ENCODE measurements at places on chromosomes 11 and 22.

DNA sequence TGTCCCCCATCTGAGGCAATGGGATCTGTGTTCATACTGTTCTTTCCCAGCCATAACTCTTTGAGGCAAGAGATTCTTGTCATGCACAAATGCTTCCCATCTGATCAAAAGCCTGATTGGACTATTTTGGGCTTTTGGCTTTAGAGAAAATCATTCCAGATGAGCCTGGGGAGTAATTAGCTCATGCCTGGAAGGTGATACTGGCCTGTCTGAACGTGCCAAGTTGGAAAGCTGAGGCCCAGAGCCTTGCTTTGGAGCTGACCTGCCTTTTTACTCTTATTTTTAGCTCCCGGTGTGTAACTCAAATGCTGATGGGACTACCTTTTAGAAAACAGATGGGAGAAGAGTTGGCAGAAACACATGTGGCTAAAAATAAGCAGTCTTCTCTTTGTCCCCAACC is 105.0 kb downstream of the DBX1 start:
- DNase-seq = no peak

DNA sequence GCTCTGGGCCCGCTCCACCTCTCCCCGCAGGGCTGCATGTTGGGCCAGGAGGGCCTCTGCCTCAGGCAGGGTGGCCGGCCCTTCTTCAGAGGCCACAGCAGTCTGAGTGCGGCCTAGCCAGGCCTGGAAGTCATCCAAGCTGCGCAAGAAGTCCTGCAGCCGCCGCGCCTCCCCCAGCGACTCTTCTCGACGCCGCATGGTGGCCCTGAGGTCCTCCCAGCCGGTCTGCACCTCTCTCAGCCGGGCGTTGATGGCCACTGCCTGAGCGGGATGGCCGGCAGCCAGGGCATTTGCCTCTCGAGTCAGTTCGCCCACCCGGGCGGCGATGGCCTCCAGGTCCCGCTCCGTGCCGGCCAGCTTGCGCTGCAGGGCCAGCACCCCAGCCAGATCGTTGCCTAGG is 23.1 kb upstream of the RBM4B start:
- DNase-seq = no peak

- no peak for DNase-seq
These were observed 12.9 kb upstream of the FAT3 start for GRCh38 chr11:92211576-92212167.

- peak; percentile 24 for DNase-seq
These were observed 657 bp downstream of the IGHMBP2 start for GRCh38 chr11:68904248-68904847.

- DNase-seq = no peak
These were observed 809.1 kb downstream of the BRD1 start for GRCh38 chr22:49018601-49019000.

- DNase-seq = no peak
These were observed 141.4 kb downstream of the NTM start for GRCh38 chr11:131511794-131512193.

DNA sequence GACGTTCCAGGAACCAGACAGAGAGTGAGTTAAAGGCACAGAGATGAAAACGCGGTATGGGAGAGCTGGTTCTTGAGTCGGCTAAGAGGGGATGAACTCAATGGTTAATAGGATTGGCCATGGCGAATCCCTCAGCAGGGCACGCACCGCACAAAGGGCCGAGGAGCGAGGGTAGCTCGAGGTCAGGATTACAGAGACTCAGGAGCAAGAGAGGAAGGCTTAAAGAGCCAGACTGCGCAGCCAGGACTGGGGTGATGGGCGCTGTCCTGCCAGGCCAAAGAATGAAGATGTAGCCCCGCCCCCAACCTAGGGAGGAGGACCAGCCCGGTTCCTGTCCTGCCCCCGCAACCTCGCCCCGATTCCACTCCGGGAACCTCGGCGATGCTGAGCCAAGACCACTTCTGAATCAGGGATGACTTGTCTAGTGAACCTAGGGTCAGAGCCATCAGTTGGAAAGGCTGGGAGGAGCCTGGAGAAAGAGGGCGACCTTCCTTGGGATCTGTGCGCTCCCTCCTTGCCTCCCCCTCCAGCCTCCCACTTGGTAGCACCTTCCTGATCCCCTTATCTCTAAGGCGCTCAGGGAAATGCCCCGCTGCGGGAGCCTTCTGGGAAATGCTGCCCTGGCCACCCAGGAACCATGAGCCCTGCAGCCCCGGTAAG is at the start of gene PLEKHB1:
Gene PLEKHB1, plus strand, starts transcription at position 610 of the 660 bp plus-strand sequence. Its CDS starts 28 bp downstream, at position 638.
- DNase-seq = no peak

GRCh38 chr22:41096841-41097240 is 4.4 kb downstream of the EP300 start:
- DNase-seq = no peak

DNA sequence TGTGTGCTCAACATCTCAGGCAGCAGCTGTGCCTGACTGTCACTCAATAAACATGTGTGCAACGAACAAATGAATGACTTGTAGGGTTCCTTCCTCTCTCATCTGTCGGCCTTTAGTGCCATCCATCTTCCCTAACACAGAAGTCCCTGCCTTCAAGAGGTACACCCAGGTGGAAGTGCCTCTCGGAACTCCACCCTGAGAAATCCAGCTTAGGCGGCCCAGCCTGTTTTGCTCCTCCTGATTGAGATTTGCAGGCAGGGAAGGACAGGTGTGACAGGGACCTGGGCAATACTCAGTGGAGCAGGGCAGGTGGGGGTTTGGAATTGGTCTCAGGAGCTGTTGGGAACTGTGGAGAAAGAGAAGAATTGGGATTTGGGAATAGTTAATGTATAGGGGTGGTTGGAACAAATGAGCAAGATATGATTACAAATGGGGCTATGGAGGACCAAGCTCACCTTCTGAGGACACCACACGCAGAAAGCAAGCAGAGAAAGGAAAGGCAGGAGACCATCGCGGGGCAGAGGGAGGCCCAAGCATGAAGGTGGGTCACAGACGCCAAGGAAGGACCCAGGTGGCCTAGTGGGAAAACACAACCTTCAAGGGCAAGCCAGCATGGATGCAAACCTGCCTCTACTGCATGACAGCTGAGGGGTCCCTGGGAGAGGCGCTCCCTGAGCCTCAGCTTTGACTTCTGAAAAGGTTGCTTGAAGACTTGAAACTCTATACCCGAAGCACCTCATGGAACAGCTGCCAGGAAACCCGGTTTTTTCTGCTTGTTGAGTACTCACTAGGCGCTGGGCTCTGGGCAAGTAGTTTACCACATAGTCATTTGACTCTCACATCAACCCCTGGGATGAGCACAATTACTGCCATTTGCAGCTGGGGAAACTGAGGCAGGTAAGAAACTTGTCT is 40.9 kb upstream of the ANO1 start:
- no peak for DNase-seq

- DNase-seq = no peak
These were observed 50.3 kb downstream of the CLMP start for GRCh38 chr11:123144707-123145106.

DNA sequence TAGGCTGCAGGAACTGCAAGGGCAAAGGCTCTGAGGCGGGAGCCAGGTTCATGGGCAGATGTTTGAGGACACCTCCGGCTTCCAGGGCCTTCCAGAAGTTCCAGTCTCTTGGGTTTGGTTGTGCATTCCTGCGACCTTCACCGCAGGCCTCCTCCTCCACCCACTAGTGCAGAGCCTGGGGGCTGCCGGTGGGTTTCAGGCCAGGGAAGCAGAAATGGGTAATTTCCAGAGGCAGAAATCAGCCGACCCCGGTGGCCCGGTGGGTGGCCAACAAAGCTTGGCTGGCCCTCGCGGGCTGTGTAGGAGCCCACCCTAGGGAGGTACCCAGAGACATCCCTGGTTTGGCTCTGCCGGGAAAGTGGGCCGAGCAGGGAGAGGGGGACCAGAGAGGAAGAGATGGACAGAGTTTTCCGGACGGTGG is 417 bp upstream of the PHETA2 start:
- no peak for DNase-seq

- DNase-seq = peak; percentile 39
These were observed 117.4 kb upstream of the BID start for GRCh38 chr22:17891481-17892167.

GRCh38 chr11:88308576-88308975 is 29.0 kb downstream of the CTSC start:
- no peak for DNase-seq

GRCh38 chr11:81892770-81893635 is 840.7 kb downstream of the FAM181B start:
- no peak for DNase-seq

DNA sequence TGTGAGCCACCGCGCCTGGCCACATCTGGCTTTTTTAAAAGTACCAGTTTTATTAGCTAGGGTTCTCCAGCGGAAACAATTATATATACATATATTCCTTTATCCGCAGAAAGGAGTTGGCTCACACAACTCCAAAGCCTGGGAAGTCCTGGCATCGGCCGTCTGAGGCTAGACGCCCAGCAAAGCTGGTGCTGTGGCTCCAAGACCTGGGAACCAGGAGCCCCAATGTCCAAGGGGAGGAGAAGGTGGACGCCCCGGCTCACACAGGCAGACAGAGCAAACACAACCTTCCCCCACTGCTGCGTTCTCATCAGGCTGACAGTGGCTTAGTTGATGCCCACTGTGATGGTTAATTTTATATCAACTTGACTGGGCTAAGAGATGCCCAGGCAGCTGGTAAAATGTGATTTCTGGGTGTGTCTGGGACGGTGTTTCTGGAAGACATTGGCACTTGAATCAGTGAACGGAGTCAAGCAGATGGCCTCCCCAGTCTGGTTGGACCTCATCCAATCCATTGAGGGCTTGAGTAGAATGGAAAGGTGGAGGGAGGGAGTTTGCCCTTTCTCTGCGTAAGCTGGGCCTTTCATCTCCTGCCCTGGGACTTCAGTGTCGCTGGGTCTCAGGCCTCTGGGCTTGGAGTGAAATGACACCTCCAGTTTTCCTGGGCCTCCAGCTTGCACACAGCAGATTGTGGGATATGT is 904.4 kb downstream of the BRD1 start:
- no peak for DNase-seq

GRCh38 chr11:24496386-24496735 is 492 bp upstream of the LUZP2 start:
- no peak for DNase-seq

DNA sequence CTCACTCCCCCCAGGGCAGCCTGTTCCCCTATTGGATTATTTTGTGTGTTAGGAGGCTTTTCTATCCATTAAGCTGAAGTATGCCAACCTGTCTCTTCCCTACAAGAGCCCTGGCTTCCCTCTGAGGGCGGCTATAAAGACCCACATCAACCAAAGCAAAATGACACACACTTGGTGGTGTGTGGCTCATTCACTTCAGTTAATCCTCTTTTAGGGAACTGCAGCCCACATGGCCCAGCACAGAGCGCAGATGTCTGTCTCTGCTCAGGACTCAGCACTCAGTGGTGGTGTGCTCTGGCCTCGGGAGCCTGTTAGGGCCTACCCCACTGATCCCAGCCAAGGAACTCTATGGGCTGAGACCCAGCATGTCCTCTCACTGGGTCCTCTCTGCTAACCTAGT is 32.2 kb upstream of the LRRC10B start:
- no peak for DNase-seq

DNA sequence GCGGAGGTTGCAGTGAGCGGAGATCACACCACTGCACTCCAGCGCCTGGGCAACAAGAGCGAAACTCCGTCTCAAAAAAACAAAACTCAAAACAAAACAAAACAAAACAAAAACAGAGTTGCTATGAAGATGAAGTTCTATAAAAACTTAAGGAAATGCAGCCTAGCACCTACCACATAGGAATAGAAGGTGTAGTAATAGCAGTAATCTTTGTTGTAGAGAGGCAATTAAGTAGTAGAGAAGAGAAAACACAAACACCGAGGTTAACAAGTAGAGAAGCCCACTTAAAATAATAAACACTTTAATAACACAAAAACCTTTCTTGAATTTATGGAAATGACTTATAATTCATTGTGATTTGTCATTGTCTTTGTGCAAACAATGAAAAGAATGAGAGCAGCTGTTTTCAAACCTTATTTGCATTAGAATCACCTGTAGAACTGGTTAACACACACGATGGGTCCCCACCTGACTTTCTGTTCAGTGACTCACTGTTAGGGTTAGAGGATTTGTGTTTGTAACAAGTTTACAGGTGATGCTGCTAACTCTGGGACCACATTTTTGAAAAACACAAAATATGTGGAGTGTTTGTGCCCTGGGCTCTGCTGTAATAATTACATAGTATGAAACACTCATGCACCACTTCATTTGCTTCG is 43.1 kb downstream of the TYR start:
- no peak for DNase-seq

GRCh38 chr11:133713844-133714243 is 131.5 kb downstream of the SPATA19 start:
- no peak for DNase-seq

DNA sequence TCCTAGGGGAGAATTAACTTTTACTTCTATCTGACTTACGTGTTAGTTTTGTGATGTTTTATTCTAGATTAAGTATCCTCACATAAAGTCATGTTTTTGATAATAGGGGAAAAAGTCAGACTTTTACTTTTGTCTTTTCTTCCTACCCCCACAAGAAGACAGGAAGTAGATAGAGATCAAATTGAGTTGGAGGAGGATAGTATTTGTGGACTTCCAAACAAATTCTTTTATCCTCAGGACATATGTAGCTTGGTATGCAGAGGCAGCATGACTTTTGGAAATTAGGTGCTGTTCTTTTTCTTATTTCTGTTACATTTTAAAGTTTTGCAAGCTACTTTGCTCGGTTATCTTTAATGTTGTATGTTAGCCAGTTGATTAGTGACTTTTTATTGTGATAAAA is 61.4 kb downstream of the MTMR3 start:
- DNase-seq = no peak

- DNase-seq = no peak
These were observed 13.4 kb downstream of the C11orf24 start for GRCh38 chr11:68258363-68258765.

DNA sequence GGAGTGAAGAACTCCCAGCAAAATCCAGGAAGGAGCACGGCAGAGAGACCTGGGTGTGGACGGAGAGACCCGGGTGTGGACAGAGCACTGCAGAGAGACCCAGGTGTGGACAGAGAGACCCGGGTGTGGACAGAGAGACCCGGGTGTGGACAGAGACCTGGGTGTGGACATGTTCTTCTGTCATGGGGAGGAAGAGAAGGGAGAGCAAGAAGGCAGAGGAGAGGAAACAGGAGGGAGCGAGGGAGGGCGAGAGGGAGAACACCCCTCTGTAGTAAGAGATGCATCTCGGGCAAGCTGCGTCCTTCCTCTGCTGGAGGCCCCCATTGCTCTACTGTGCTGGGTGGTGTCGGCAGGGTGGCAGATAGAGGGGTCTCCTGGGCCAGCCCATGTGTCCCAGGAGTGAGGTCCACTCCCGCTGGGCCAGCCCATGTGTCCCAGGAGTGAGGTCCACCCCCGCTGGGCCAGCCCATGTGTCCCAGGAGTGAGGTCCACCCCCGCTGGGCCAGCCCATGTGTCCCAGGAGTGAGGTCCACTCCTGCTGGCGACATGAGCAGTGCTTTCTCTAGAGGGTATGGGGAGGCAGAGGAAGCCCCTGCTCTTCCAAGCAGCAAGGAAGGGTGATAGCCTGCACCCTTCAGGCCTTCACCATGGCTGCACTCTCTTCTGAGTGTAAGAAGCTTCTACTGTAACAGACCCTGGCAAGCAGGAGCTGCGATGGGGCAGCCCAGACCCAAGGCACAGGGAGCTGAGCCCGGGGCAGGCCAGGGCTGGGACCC is 934.2 kb downstream of the BRD1 start:
- DNase-seq = no peak

Data from C1 segment of cervical spinal cord (tissue), 14 donors.